ENCODE measurements at places on chromosomes 12 and 14.

GRCh38 chr12:71456990-71457389 lies 17.4 kb downstream of the LGR5 start:
- no peak for DNase-seq

DNA sequence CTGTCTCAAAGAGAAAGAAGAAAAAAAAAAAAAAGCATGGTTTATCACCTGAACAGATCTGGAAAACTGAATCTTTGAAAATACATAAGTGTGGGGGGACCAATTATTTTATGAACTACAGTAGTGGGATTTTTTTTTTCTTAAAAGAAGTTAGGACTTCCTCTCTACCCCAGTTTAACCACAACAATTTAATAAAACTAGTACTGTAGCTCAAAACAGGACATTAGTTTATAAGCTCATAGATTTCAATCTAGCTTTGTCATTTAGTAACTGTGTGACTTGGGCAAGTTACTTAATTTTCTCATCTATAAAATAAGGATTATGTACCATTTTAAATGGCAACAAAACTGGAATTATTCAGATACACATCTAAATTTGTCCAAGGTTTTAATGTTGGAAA lies 23.5 kb upstream of the ARID4A start:
- no peak for DNase-seq

DNA sequence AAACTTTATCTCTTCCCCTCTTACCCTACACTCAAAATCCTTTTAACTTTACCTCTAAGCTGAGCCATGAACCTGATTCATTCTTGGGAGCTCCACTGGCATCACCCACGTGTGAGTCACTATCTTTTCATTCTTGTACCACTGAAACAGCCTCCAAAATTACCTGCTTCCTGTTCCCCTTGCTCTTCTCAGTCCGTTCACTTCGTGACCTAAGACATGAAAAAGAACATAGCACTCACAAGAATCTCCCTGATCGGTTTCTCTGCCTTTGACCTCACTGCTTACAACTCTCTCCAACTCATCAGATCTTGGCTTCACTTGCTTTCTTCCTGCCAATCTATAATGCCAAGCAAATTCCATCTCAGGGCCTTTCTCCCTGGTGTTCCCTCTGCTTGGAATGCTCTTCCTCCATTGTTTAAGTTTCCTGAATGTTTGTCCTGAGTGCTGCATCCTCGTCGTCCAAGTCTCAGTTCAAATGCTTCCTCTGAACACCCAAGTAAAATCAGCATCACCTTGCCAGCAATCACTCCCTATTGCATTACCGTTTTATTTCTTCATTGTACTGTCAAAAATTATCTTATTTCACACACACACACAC lies 9.2 kb downstream of the GLIPR1 start:
- no peak for DNase-seq

DNA sequence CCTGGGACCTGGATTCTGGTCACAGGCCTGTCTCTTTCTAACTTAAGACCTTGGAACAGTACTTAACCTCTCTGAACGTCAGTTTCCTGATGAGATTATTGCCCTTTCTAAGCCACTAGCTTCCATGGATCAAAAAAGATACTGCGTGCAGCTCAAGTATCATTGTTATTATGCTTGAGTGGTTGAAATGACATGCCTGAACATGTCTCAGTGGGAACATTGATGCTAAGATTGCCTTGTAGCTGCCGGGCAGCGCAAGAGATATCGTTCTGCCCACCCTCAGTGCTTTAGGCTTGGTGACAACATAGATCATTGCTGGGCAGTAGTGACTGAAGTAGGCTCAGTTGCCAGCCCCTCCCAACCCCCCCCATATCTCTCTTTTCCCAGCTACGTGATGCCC lies 131.9 kb downstream of the SMOC1 start:
- DNase-seq: no peak

GRCh38 chr14:76958980-76959710 lies 69.4 kb downstream of the IRF2BPL start:
- no peak for DNase-seq

- no peak for DNase-seq
Observed at GRCh38 chr14:27845241-27845850, 921.2 kb upstream of the FOXG1 start.

DNA sequence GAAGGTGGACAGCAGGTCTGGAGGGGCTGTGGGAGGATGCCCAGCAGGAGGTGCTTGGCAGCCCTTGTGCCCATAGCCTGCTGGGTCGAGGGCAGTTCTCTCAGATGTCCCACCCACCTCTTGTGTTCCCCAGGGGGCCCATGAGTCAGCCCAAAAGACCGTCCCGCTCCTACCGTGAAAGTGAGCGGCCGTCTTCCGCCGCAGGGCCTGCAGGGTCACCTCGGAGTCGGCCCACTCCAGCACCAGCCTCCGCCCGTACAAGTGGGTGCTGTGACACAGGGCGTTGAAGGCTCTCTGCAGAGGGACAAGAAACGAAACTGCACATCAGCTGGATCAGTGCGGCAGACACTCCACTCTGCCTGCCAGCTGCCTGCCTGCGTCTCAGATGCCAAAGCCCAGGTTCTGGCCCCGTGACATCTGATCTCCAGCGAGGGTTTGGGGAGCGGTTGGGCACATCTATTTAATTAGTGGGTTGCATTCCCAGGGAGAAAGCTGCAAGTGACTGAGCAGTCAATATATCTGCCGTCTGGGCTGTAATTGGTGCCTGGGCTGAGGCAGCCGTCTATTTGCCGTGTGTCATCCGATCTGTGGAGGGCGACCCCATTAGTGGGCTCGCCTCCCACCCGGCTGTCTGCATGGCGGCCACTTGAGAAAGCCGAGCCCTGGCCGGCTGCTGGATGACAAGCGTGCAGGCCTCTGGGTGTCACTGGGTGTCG lies 121.5 kb downstream of the RBM19 start:
- no peak for DNase-seq

DNA sequence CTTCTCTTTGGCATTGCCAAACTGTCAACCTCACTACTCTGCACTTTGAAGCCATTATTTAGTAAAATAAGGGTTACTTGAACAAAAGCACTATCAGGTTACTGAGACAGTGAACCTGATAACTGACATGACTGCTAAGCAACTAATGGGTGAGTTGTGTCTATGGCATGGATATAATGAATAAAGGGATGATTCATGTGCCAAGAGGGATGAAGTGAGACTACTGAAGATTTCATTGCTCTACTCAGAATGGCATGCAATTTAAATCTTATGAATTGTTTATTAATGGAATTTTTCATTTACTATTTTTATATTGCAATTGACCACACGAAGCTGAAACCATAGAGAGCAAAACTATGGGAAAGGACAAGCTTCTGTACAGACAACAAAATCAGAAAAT lies 74.4 kb downstream of the CEP128 start:
- no peak for DNase-seq

DNA sequence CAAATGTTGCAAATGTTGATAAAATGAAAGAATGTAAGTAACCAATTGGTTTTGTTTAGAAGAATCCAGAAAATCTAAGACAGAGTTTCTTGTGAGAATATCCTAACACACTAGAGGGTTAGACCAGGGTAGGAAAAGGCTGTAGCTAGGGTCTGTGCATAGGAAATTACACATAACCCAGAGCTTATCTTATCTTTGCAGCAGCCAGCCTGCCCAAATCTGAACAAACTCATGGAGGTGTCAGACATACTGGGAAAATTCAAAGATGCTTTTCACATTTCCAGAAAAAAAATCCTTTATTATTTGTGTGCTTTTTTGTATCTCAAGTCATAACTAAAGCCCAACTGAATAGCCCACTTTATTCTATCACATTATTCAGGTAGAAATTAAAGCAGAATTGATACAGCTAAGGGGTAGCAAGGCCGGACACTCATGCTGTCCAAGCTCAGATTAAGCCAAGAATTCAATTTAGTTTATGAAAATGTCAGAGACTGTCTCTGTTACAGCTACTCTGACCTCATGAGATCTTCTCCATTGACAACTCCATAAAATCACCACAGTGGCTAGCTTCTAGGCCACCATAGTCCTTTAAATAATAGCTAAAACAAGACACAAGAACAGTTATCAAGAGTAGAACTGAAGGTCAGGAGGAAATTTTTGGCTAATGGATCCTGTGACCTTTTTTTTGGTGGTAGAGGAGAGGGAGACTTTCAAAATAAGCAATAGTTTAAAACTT lies 169.6 kb upstream of the RASSF8 start:
- DNase-seq: no peak

DNA sequence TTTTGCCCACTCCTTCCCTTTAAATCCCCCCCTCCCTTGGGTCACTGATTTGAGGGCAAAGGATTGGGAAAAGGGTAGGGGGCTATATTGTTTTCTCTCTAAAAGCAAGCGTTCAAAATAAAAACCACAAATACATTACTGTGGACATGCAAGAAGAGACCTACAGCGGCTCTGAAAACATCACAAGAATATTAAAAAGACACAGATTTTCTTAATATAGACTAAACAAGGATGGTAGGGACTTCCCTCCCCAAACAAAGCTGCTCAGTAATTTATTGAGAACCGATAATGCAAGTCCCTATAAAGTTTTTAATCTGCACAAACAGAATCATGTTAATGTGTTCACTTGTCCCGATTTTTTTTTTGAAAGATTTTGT lies 12.9 kb downstream of the TBX3 start:
- DNase-seq: no peak

DNA sequence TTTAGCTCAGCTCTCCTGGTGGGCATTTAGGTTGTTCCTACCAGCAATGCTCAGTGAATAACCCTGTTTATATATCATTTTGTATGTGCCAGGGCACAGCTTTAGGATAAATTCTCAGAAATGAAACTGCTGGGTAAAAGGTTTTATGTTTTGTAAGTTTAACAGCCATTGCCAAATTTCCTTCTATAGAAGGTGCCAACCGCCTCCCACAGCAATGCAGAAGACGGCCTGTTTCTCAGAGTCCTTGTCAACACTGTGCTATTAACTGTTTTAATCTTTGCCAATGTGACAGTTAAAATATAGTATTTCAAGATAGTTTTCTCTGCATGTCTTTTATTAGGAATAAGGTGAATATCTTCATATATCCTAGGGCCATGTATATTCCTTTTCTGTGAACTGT lies 65.0 kb downstream of the PPP1R13B start:
- no peak for DNase-seq

DNA sequence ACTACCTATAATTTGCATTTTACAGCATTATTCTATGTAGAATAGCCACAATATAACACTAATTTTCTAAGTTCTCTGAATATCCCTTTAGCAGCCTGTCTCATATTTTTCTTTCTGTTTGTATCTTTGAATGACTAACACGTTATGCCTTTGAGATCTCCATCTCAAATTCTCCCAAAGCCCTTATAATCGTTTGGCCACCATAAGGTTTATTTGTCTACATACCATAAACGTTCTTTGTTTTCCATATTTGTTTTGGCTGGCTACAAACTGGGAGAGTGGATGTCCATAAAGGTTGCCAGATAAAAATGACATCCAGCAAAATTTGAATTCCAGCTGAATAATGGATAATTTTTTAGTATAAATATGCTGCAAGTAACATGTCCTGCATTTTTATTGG lies 203.7 kb downstream of the STXBP6 start:
- DNase-seq: no peak

DNA sequence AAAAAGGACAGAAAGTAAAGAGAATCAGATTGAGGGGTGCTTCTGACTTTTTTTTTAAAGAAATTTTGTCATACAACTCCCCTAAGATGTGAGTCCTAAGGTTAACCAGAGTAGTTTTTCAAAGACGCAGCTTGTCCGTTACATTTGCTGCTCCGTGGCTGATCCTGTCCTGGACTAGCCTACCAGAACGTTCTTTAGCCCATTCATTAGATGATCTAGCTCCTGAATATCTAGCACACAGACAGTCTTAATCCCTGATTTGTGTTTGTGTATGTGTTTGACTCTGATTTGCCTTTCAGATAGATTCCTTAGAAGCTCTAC lies 60.3 kb downstream of the SAMD4A start:
- no peak for DNase-seq

DNA sequence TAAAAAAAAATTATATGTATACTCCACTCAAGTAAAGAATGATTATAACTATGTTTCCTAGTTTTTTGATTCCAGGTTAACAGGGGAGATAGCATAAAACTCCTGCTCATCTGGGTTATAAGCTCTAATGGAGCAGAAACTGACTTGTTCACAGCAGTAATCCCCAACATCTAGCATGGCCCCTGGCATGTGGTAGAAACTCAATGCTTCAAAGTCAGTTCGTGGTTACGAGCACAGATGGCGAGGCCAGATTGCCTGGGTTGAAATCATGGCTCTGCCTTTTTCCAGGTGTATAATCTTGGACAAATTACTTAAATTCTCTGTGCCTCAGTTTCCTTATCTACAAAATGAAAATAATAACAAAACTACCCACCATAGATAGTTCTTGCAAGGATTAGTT lies 183.8 kb downstream of the TTC7B start:
- no peak for DNase-seq

DNA sequence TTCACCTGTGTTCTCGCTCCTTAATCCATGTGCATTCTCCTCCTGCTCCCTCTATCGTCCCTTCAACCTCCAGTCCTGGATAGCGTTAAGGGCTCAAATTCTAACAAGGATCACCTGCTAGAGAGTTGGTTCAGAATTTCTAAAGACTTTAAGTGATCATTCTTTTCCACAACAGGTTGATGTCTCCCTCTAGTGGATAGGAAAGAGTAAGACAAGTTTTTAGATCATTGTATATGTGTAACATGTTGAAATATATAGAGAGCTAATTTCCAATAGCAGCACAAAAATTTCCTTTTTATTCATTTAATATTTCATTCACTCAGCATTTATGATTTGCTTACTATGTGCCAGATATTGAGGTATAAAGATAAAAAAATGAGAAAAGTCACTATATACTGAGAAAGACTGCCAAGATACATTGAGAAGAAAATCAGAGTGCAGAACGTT lies 9.3 kb upstream of the ESR2 start:
- no peak for DNase-seq

DNA sequence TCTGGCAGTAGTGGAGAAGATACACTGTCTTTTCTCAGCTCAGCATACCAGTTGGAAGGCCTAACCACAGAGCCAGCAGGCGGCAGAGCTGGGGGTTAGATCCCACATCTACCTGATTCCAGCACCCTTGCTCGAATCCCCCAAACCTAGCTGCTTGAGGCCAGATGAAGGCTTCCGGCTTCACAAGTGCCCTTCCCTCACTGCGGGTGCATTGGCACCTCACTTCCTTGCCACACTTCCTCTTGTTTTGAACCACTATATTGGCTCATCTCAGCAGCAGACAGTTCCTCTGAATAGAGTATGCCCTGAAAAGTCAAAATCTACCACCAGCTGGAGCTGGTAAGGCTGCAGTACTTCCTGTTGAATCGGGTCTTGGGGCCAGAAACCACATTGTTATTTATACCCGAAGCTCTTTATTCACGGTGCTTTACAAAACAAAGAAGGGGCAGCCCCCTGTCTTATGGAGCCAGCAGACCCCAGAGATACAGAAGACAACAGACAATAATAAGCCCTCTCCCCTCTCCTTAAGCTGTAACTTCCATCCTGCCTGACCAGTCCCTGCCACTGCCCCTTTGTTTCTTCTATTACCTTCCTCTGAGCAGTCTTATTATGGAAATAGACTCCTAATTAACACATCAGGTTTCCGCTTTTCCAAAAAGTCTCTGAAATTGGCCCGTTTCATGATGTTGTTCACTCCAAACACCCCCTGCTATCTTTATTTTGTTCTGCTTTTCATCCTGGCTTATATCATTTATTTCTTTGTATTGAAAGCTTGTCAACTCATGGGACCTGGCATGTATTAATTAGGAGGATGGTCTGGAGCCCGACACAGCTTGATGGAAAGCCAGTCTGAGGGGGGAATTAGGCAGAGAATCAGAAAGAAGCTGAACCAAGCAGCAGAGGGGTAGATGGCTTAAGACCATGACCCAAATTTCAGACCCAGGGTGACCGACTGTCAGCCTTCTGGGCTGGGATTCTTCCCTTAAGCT lies 233.5 kb downstream of the EFCAB11 start:
- DNase-seq: no peak

- no peak for DNase-seq
Observed at GRCh38 chr12:5088586-5089264, 45.0 kb downstream of the KCNA5 start.
